ENCODE measurements at places on chromosomes 12 and 14.
A peak's percentile ranks its signal among the peaks of the same experiment; 100 is the strongest.

DNA sequence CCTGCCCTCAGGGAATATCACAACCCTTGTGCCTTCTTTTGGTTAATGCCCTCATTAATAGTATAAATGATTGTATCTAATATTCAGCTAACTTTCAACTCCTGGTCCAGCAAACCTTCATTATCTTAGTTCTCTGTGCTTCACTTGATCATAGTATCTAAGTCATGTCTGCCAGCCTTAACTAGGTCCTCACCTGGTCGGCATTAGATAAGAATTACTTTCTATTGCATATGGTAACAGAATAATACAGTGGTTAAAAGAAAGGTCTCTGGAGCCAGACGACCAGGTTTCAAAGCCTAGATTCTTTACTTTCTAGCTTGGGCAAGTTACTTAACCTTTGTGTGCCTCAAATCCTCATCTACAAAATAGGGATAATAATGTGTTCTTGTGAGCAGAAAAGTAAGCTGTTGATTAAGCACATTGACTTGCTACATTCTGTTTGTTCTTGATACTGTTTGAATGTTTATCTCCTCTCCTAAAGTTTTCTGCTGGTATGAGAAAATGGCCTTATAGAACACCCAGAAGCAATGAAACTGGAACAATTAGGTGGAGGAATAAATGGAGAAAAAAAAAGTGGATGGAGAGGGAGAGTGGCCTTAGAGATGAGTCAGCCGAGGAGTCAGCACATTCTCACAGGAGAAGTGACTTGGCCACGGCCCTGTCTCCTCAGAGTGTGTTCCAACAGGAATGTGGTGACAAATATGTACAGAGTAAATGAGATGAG is 176.1 kb downstream of the SLC25A21 start:
- peak; percentile 53 for DNase-seq

DNA sequence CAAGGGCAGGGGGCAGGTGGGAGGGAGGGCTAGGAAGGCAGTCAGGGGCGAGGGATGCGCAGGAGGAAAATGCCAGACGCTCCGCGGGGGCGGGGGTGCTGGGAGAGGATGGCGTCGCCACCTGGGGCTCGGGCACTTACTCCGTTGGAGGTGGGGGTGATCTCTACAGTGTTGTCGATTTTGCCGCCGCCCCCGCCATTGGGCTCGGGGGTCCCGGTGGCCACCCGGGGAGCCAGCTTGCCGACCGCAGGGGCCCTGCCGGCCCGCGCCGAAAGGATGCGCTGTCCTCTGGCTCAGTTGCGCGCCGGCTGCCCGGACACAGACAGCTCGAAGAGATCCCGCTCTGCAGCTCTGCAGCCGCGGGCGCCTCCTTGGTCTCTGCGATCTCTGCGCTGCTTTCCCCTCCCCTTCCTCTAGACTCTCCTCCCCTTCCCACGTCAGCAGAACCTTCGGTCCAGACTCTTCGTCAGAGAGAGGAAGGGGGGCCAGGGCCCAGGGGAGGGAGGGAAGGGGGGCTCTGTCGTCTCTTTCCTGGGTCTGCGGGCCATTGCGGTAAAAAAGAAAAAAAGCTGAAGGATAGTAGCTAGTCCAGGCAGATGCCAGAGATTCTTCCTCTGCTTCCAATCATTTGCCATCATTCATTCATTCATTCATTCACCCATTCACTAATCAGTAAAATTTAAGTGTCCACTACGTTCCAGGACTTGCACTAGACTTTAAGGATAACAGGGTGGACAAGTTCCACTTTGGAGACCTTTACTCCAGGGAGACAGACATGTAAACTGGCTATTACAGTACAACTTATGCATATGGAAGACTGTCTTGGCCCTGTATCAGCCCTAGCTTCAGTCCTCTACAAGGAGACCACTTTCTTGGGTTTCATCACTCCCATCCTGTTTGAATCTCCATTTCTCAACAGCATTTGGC is at the start of gene SLC22A17:
SLC22A17 (minus strand) TSS at position 382 of the 927 bp plus-strand sequence.
- peak; percentile 91 for DNase-seq

- no peak for DNase-seq
These were observed 89.1 kb downstream of the TTC7B start for GRCh38 chr14:90727082-90727481.

DNA sequence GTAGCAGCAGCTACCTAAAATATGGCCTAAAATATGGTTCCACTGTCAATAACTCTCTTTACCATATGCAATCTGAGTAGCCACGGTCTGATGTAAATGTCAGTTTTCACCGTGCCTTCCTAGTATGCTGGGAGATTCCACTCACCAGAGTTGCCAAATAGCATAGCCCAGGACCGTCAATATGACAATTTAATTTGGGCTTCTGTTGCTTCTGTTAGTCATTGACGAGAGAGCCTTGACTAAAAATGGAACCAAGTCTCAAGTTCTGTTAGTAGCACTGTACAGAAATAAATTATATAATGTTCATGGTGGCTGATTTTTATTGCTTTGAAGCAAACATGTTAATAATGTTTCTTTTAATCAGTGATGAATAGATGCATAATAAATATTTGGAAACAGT is 348.4 kb downstream of the BCAT1 start:
- no peak for DNase-seq

- no peak for DNase-seq
These were observed 72.4 kb downstream of the USP15 start for GRCh38 chr12:62332598-62332997.

DNA sequence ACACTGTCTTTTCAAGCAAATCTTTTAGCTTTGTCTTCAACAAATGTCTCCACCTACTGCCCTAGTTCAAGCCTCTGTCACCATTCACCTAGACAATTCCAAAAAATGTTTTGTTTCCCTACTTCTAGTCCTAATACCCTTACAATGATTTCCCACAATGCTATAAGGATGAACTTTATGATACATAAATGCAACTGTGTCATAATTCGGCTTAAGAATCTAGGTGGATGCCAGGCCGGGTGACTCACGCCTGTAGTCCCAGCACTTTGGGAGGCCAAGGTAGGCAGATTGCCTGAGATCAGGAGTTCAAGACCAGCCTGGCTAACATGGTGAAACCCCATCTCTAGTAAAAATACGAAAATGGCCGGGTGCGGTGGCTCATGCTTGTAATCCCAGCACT is 20.7 kb upstream of the CREBL2 start:
- no peak for DNase-seq

GRCh38 chr12:60027266-60027665 is 431.4 kb downstream of the SLC16A7 start:
- DNase-seq: no peak

GRCh38 chr12:26651566-26652188 is 181.3 kb downstream of the ITPR2 start:
- DNase-seq: peak; percentile 81

- DNase-seq: no peak
These were observed 246.2 kb downstream of the C12orf42 start for GRCh38 chr12:103249607-103250006.

DNA sequence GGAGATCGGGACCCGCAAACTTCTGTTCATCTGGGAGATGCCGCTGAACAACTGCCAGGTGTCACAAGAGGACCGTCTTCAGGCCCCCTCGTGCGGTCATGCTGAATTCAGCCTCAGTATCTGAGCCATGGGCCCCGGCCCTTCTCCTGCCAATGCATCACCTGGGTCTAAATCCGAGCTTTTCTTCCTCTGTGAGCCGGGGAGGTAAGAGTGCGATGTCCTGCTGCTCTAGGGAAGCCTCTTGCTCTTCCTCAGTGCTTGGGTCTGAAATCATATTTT is 155.8 kb upstream of the FKBP4 start:
- DNase-seq: no peak

DNA sequence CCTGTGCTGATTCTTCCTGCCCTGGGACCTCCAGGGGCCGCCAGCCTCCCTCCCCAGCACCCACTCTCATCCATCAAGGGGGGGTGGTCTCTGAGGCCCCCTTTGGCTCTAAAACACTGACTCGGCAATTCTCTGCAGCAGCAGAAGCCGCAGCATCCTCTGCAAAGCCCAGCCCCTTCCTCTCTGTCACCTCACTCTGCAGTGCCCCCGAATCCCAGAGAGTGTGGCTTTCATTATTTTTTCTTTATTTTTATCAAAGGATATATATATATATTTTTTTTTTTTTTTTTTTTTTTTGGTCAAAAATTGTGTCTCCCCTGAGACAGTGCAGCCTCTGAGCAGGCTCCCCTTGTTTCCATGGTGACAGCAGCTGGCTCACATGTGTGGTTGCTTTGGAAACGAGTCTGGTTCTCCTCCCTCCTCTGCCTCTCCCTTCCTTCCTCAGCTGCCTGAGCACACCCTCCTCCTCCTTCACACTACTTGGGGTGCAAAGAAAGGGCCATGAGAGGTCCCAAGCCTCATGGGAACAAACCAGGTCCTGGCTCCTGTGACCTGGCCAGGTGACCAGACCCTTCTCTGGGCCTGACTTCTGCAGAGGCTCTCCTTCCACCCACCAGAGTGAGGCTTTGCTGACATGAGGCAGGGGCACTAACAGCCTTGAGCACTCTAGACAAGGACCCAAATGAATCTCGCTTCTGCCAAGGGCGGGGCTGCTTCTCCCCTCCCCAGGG is 100.5 kb downstream of the LRRC74A start:
- DNase-seq: peak; percentile 80

DNA sequence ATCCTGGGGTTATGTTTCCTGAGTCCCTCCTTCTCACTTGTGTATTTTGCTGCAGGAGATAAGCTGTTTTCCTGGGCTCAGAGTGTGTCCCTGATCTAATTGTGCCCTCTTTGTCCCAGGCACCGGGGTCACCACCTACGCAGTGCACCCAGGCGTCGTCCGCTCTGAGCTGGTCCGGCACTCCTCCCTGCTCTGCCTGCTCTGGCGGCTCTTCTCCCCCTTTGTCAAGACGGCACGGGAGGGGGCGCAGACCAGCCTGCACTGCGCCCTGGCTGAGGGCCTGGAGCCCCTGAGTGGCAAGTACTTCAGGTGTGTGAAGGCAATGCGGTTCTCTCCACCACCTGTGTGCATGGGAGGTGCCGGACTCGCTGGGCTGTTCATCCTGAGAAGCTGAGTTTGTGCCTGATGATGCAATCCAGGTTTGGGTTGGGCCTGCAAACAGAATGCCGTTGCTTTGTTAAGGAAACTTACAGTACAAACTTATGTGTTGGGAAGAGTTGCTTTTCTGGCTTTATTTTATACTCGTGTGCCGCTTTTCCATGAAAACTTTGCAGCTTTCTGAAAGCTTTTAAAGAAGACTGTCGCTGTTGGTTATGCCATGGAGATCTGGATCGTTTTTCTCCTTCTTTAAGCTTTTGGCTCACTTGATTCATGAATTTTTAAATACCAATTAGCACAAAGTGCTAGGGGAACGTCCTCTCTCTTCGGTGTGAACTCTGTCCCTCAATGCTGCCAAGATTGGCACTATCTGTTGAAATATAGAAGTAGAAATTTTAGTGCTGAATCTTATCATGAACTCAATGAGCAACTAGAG is 27.6 kb downstream of the RDH12 start:
- no peak for DNase-seq

DNA sequence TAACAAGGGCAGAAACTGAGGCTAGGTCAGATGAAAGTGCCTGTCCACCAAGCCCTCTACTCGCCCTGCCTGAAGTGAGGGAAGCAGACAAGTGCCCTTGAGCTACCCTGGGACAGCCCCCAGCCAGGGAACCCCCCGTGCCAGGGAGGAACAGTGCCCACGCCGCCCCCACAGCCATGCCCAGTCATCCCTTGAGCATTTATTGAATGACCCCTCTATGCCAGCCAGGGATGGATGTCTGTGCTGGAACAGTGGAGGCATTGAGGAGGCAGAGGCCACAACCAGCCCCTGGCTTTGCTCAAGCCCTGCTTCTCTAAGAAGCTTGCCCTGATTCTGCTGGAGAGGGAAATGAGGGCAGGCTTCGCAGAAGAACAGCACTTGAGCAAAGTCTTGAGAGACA is 3.7 kb upstream of the AQP6 start:
- no peak for DNase-seq

- DNase-seq: peak; percentile 12
These were observed 50.5 kb downstream of the ADIPOR2 start for GRCh38 chr12:1741154-1741949.

DNA sequence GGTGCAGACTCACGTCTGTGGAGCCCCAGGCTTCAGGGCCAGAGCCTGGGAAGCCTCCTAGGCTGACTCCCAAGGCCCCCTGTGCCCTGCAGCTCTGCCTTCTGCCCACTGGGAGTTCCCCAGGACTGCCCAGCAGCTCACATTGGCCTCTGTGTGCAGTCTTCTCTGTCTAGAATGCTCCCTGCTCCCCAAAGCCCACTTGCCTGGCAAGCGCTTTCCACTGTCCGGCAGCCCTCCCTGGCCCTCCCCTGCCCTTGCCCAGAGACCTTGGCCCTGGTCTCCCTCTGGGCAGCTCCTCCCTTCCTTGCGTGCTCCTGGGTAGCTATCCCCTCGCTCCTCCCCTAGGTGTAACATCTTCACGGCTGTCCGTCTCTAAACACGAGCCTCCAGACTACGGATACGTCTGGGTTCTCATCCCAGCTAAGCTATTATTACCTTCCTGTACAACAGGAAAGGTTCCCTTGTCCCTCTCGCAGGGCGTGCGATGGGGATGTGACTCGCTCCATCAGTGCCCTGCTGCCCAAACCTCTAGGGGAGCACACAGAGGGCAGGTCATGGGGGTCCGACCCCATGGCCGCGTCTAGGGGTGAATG is 325.5 kb upstream of the RTL1 start:
- no peak for DNase-seq

DNA sequence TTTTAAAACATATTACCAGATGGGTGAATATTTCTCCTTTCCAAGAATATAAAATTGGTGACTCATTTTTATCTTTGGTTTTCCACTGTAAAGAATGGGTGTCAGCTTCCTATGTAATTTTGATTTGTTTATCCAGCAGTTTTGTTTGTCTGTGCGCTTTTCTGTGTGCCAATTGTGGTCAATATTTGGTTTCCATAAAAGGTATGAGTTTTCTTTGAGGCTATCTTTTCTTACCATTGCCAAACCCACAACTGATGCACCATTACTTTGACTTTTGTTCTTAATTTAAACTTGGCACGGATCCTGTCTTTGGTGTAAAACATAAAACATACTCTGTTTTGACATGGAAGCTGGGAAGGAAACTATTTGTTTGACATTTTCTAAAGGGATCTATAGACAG is 78.8 kb upstream of the NAV3 start:
- DNase-seq: peak; percentile 74

DNA sequence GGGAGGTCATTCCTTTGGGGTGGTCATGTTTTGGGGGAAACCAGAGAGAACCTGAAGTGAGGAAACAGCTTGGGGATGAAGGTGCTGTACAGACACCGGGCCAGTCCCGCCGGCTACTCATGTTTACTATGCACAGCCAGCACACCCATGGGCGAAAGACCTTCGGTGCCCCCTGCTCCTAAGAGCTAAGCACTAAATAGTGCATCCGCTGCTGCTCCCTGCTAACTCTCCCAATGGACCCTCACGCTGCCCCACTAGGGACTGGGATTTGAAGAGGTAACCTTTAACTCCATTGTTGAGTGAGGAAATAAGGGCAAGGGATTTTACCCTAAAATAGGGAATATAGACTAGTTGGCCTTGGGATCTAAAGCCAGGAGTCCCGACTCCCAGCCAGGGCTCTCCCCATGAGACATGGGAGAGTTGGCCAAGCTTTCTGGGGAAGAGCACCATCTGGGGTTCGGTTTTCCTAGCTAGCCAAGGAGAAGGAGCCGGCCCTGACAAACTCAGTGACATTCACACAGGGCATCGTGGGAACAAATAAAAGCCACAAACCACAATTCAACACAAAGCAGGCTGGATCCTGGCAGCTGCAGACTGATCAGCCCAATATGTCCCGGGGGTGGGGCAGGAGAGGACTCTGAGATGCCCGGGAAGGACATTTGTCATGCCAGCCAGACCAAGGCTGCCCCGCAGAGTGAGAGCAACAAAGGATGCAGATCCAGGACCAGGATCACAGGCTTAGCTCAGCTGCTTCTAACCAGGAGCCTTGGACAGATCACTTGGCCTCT is 91.7 kb downstream of the SINHCAF start:
- no peak for DNase-seq
